CD8-positive, alpha-beta memory T cell (primary cell): ENCODE measurements at places on chromosomes 5 and 9.

DNA sequence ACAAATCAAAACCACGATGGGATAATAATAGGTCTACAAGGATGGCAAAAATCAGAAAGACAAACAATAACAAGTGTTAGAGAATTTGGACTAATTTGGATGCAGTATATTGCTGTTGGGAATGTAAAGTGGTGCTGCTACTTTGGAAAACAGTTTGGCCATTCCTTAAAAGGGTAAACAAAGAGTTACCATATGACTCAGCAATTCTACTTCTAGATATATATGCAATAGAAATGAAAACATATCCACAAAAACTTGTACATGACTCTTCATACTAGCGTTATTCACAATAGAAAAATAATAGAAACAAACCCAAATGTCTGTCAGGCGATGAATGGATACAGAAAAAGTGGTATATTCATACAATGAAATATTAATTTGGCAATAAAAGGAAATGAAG lies 58.3 kb downstream of the JAK2 start:
- DNase-seq, result no peak

GRCh38 chr5:125357660-125358059 lies 611.2 kb upstream of the ZNF608 start:
- DNase-seq, result no peak

- DNase-seq, result no peak
Observed at GRCh38 chr5:171617266-171617665, 168.4 kb upstream of the SMIM23 start.

DNA sequence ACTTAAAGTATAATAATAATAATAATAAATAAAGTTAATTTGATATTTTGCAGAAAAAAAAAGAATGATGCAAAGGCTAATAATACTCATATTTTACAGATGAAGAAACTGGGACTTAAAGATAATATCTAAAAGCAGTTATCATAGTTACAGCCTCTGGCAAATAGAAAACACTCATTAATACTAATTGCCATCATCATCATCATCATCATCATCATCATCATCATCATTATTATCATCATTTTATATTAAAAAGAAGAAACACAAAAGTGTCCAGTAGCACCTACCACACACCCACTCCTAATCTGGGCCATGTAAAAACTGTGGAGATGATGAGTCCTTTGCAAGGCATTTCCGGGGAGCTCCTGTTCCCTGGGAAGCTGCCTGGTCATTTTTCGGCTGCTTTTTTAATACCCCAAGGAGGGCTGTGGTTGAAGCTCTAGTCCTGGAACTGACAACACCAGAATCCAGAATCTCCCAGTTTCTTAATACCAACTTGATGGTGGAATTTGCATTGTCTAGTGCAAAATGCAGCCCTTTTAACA lies 70.8 kb downstream of the HTR4 start:
- DNase-seq, result no peak

DNA sequence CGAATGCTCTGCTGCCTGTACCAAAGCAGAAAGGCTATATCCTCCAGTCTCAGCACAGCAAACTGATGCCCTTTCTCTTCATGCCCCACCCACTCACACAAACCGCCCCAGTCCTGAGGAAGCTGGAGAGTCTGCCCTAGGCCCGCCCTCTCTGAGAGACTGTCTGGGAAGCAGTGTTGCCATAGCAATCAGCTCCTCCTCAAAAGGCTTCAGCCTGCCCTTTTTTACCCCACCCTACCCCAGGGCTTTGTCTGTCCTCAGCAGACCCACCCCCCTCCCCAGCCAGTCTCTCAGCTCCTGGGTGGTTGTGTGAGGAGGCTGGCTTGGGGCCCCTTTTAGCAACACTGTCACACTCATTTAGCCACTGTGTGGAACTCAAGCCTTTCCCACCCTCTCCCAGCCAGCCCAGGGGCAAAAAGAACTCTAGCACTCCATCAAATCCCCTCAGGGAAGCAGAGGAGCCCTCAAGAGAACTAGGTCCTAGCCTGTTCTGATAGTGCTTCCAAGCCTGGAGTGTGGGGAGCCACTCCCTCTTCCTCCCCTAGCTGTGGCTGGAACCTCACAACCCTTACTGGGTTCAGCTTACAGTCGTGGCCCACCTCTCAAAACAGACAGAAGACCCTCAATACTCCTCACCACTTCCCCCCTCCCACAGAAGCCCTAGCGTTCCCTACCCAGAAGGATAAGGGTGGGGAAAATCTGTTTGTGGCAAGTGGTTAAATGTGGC lies 1.4 kb downstream of the ATOSB start:
- peak; percentile 61 for DNase-seq

DNA sequence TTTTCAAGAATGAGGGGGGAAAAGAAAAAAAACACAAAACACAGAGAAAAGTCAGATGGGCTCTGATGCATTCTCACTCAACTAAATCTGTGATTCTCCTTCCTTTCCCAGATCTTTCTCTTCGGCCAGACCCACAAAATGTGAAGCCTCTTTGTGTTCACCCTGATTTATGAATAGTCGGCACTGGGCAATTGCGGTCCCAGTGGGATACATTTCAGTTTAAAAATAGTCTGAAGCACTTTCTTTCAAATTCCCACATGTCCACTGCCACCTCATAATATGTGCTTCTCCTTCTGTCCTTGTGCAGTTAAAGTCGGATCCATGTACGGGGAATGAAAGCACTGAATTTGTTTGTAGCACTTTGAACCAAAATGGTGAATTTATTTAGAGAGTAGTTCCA lies 995.4 kb upstream of the WWC1 start:
- DNase-seq, result no peak

DNA sequence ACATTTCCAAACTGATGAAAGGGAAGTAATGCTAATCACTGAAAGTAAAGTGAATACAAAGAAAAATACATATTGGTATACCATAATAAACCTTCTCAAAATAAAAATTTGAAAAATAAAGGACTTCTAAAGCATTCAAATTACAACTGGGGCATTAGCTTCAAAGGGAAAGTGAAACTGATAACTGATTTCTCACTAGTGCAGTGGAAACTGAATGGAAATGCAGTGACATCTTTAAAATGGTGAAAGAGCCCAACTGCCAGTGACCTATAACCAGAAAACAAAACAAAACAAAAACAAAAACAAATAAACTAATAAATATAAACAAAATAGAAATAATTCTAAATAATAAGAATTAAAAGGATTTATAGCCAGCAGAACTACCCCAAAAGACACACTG lies 297.5 kb upstream of the GRIN3A start:
- DNase-seq, result no peak

DNA sequence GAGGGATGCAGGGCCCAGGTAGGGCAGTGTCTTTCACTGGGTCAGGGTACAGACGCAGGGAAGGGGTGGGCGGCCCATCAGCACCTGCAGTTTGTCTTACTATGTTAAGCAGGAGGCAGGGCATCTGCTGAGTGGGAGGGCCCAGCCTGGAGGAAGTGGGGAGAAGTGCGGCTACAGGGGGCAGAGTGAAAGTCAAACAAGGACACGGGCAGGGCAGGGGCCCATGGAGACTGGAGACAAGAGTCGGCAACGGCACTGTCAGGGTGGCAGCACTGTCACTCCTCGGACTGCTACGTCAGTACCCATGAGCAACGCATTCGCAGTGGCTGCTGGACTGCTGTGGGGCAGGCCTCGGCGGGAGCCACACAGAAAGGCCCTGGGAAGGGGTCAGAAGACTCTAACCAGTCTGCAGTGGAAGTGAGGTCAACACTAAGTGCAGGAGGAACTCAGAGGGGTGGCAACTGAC lies 19.7 kb downstream of the CAMSAP1 start:
- peak; percentile 27 for DNase-seq

- no peak for DNase-seq
Observed at GRCh38 chr5:61569353-61569752, 237.3 kb downstream of the ZSWIM6 start.

DNA sequence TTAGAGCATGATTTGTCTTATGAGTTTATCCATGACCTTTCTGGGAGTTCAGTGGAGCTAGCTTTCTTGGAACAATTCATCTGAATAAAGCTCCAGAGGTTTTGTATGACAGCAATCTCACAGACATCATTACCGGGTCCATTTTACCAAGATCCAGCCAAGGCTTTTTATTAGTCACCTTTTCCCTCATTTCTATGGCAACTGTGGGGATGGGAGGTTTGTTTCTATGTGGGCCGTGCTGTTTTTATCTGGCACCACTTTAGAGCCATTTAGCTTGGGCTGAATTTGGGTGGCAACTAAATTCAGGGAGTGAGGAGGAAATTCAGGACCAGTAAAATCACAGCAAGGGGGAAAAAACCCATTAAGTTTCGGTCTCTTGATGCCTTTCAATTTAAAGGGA lies 245.7 kb downstream of the NSG2 start:
- no peak for DNase-seq

DNA sequence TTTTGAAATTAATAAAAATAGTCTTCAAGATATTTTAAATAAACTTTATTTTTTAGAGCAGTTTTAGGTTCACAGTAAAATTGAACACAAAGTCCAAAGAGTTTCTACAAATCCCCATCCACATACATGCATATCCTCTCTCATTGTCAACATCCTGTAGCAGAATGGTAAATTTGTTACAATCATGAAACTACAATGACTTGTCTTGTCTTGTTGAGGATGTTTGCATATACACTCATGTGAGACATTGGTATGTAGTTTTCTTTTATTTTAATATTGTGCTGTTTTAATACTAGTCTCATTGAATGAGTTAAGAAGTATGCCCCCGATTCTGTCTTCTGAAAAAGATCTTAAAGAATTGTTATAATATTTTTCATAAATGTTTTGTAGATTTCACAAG lies 447.0 kb upstream of the EDIL3 start:
- DNase-seq, result no peak

- DNase-seq, result no peak
Observed at GRCh38 chr5:10734832-10735523, 26.1 kb downstream of the DAP start.

GRCh38 chr5:149489605-149490037 lies 61.6 kb downstream of the CSNK1A1 start:
- no peak for DNase-seq

- DNase-seq, result no peak
Observed at GRCh38 chr5:41918105-41918504, 7.0 kb upstream of the FBXO4 start.

- peak; percentile 30 for DNase-seq
Observed at GRCh38 chr5:5141625-5142525, 1.7 kb downstream of the ADAMTS16 start.

DNA sequence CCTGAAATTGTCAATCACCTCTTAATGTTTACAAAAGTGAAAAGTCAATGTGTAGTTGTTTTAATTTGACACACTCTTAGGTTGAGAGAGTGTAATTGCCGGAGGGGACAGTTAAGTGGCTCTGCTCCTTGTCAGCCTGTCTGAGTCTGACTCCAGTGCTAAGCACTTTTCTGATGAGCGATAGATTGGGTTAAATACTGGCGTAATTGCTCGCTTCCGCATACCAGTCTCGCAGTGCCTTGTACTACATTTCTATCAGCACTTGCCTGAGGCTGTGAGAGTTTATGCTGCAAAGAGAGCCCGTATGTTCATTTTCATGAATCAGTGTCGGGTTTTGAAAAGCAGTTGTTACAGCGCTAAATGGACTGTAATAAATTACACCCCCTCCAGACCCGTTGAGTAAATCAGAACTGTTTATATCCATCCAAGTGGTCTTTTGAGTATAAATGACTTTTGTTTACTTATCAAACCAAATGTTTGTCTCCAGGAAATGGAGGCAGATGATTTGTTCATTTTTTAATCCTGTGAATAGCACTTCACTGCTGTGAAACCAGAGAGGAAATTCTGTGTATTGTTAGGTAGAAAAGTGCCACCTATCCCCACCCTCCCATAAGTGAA lies 41.0 kb upstream of the DMRT3 start:
- no peak for DNase-seq

GRCh38 chr5:100634937-100635534 lies 99.9 kb downstream of the FAM174A start:
- DNase-seq, result no peak

- DNase-seq, result peak; percentile 34
Observed at GRCh38 chr5:169649486-169649885, 12.4 kb downstream of the DOCK2 start.

DNA sequence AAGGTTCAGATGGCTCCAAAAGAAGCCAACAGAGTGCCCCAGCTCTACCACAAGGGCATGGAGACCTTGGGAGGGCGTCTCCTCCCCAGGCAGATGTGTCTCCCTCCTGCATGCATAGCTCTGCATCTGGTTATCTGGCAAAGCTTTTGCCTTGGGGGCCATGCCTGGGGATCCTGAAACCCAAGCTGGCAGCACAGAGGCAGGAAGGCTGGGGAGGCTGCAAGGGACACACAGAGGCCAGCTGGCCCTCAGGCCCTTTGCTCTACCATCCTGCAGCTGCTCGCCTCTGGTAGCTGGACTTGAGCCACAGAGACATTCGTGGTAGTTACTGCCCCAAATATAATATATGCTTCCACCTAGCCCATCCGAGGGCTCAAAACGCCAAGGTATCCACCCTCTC lies 3.9 kb downstream of the SEPTIN8 start:
- no peak for DNase-seq
